ENCODE measurements at places on chromosomes 11 and 22. TPM values are rescaled to one million over a fixed set of nuclear protein-coding genes. Genes with fewer than 3 reads are reported as not detected.

OR52I2 gene
- total RNA-seq, result not detected

GRCh38 chr22:23763579-23763945, 772 bp downstream of the C22orf15 start:
- H3K4me3 ChIP-seq, result no peak overlapping the region
- H3K4me1 ChIP-seq, result peaks cover 3% of the 10 kb centered on the region
- no peak for DNase-seq
- no peaks in the 10 kb centered on the region for H3K27me3 ChIP-seq

GRCh38 chr11:118056806-118057205, 20.1 kb upstream of the TMPRSS4 start:
- H3K36me3 ChIP-seq, result no peaks in the 10 kb centered on the region
- no peaks in the 10 kb centered on the region for H3K27me3 ChIP-seq
- DNase-seq, result no peak
- H3K4me1 ChIP-seq, result no peaks in the 10 kb centered on the region
- H3K27ac ChIP-seq, result no peak overlapping the region

GRCh38 chr11:95148406-95148805, 58.8 kb downstream of the ENDOD1 start:
- H3K4me1 ChIP-seq, result no peaks in the 10 kb centered on the region
- DNase-seq, result no peak
- no peaks in the 10 kb centered on the region for H3K36me3 ChIP-seq
- H3K27ac ChIP-seq, result no peak overlapping the region
- no peak overlapping the region for H3K4me3 ChIP-seq

GRCh38 chr11:19792510-19792909, 79.9 kb downstream of the NAV2 start:
- DNase-seq, result no peak
- no peaks in the 10 kb centered on the region for H3K4me1 ChIP-seq
- no peak overlapping the region for H3K4me3 ChIP-seq
- no peak overlapping the region for H3K27ac ChIP-seq

DNA sequence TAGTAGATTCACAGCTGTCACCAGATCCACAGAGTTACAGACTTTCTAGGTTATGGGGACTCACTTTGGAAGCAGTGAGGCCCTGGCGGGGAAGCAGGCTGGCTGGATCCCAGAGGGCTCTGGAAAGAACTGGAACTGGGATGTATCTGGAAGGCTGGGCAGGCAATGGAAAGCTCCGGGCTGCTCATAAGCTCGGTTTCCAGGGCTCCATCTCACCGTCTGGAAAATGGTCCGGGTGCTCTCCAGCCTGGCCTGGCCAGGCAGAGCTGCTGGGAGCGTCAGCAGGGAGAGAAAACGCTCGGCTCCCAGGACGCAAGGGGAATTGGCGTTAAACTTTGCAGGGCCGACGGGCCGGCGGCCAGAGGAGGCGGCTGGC, 335 bp upstream of the SEZ6L start:
- H3K4me1 ChIP-seq, result no peaks in the 10 kb centered on the region
- H3K36me3 ChIP-seq, result no peaks in the 10 kb centered on the region
- peak overlapping the region; percentile 41 for H3K4me3 ChIP-seq

DNA sequence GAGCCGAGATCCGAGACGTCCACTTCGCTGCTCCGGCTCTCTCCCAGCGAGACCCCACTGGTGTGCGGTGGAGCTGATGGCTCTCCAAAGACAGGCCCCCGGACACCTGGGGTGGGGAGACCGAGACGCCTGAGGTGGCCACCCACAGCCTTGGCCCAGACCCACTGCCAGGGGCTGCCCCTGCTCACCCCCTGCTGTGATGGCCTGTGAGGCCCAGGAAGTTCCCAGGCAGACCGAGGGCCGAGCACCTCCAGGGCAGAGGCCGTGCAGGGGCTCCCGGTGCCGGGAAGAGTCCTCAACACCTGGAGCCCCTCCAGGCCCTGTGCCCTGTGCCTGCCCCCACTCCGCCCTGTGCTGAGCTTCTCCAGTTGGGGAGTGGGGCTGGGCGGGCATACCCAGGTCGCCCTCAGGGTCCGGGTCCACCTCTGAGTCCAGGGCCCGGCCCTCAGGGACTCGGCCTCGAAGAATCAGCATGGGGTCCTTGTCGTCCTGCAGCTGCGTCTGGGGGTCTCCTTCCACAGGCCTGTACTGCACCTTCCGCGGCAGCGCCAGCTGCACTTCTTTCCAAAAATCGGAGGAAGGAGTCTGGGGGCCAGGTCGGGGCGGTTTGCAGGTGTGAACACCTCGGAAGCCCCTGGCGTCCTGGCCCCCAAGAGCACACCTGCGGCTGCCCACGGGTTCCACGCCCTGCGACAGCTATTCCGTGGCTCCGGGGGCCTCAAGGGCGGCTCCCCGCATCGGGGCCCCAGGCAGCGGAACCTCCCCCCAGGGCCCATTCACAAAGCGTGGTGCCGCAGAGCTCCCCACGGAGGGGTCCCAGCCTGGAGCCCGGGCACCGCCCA, 8.6 kb downstream of the SIGIRR start:
- peak overlapping the region; percentile 53 for H3K27ac ChIP-seq
- H3K27me3 ChIP-seq, result no peaks in the 10 kb centered on the region
- no peak for DNase-seq
- H3K4me1 ChIP-seq, result peaks cover 9% of the 10 kb centered on the region
- peak overlapping the region; percentile 53 for H3K4me3 ChIP-seq

HTR3B gene
- not detected for total RNA-seq

DNA sequence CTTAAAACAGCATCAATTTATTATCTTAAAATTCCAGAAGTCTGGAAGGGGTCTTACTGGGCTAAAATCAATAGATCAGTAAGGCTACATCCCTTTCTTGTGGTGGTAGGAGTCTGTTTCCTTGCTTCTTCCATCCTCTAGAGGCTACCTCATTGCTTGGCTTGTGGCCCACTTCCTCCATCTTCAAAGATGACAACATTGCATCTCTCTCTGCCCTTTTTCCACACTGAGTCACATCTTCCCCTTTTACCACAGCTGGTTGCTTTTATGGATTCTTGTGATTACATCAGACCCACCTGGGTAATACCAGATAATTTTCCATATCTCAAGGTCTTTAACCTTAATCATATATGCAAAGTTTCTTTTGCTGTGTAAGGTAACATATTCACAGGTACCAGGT, 60.9 kb downstream of the GRIA4 start:
- H3K4me1 ChIP-seq, result no peaks in the 10 kb centered on the region
- no peaks in the 10 kb centered on the region for H3K36me3 ChIP-seq
- no peaks in the 10 kb centered on the region for H3K27me3 ChIP-seq
- H3K4me3 ChIP-seq, result no peak overlapping the region

DNA sequence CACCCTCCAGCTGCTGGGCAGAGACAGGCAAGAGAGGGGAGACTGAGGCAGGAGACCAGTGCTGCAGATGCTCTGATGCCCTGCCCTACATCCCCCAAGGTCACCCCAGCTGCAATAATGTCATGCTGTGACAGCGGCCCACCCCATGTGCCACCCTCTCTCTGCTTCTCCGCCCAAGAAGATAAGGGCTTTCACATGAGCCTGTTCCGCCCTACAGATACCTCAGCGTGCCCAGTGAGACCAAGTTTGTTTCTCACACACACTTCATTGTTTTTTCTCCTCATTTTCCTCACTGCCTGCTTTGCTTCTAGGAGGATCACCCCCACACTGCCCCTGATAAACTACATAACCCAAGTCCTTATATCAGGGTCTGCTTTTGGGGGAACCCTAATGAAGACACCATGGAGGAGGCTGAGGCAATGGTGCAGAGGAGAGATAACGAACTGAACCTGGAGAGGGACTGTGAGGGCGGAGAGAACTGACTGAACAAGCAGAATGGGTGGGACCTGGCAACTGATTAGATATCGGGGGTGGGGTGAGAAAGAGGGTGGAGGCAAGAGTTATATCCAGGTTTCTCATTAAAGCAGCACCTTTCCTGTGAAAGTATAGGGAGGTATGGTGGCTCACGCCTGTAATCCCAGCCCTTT, 37.5 kb upstream of the TSKU start:
- H3K27me3 ChIP-seq, result no peaks in the 10 kb centered on the region
- DNase-seq, result no peak
- no peaks in the 10 kb centered on the region for H3K4me1 ChIP-seq
- no peak overlapping the region for H3K27ac ChIP-seq

- H3K27me3 ChIP-seq, result no peaks in the 10 kb centered on the region
- H3K27ac ChIP-seq, result no peak overlapping the region
- H3K4me1 ChIP-seq, result peaks cover 5% of the 10 kb centered on the region
- peak overlapping the region; percentile 50 for H3K4me3 ChIP-seq
- DNase-seq, result peak; percentile 60
- H3K36me3 ChIP-seq, result no peaks in the 10 kb centered on the region
These were observed 3.6 kb downstream of the SEPTIN5 start for GRCh38 chr22:19717691-19718455.

DNA sequence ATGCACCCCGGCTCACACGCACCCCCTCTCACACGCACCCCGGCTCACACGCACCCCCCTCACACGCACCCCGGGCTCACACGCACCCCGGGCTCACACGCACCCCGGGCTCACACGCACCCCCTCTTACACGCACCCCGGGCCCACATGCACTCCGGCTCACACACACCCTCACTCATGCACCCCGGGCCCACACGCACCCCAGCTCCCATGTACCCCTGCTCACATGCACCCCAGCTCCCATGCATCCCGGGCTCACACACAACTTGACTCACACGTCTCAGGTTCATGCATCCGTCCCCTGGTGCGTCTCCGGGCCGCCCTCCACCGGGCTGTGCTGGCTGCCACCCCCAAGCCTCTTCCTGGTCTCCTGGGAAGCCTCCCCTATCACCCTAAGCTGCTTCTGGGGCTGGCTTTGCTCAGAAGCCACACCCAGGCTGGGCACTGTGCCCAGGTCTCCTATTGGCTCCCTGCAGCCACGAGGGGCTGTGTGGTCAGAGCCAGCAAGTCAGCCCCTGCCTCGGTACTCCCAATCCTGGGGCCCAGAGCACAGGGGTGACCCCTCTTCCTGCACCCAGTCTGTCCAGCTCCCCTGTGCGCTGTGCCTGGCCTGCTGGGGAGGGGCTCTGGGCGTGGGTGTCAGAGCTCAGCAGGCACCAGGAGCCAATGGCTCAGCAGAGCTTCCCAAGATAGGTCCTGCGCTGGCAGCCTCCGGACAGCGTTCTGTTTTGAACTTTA, 16.9 kb downstream of the TSPAN4 start:
- H3K27me3 ChIP-seq, result no peaks in the 10 kb centered on the region
- no peak overlapping the region for H3K27ac ChIP-seq
- no peak overlapping the region for H3K4me3 ChIP-seq
- H3K4me1 ChIP-seq, result no peaks in the 10 kb centered on the region
- H3K36me3 ChIP-seq, result no peaks in the 10 kb centered on the region
- peak; percentile 61 for DNase-seq

OR5T1 gene
- total RNA-seq, result not detected

- DNase-seq, result no peak
- no peaks in the 10 kb centered on the region for H3K27me3 ChIP-seq
- no peaks in the 10 kb centered on the region for H3K36me3 ChIP-seq
- no peak overlapping the region for H3K4me3 ChIP-seq
- no peaks in the 10 kb centered on the region for H3K4me1 ChIP-seq
These were observed 565.2 kb downstream of the BUD13 start for GRCh38 chr11:116207421-116208141.

- H3K4me1 ChIP-seq, result peaks cover 14% of the 10 kb centered on the region
- peak; percentile 89 for DNase-seq
- H3K4me3 ChIP-seq, result peak overlapping the region; percentile 99
- peak overlapping the region; percentile 100 for H3K27ac ChIP-seq
- H3K36me3 ChIP-seq, result no peaks in the 10 kb centered on the region
- no peaks in the 10 kb centered on the region for H3K27me3 ChIP-seq
These were observed 2.0 kb downstream of the MYH9 start for GRCh38 chr22:36385491-36386350.

DNA sequence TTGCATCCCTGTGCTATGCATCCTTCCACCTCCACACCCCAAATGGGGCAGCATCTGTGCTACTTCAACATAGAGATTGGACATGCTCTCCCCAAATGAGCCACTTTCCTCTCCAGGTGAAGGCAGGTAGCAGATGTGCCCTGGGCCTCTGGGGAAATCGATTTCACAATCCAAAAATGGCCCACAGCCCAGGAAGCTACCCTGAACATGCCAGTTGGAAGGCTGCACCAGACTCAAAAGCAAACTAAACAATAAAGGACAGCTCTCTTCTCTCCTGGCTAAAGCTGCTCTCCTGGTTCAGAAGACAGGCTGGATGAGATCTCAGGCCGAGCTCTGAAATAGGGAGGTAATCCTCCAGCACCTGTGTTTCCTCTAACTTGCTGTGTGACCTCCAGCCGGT, 19.7 kb downstream of the ISX start:
- no peak overlapping the region for H3K27ac ChIP-seq
- no peaks in the 10 kb centered on the region for H3K4me1 ChIP-seq
- no peaks in the 10 kb centered on the region for H3K36me3 ChIP-seq
- H3K4me3 ChIP-seq, result no peak overlapping the region
- no peaks in the 10 kb centered on the region for H3K27me3 ChIP-seq
- DNase-seq, result peak; percentile 74

TAGLN gene
- total RNA-seq, result 2,153 TPM

DNA sequence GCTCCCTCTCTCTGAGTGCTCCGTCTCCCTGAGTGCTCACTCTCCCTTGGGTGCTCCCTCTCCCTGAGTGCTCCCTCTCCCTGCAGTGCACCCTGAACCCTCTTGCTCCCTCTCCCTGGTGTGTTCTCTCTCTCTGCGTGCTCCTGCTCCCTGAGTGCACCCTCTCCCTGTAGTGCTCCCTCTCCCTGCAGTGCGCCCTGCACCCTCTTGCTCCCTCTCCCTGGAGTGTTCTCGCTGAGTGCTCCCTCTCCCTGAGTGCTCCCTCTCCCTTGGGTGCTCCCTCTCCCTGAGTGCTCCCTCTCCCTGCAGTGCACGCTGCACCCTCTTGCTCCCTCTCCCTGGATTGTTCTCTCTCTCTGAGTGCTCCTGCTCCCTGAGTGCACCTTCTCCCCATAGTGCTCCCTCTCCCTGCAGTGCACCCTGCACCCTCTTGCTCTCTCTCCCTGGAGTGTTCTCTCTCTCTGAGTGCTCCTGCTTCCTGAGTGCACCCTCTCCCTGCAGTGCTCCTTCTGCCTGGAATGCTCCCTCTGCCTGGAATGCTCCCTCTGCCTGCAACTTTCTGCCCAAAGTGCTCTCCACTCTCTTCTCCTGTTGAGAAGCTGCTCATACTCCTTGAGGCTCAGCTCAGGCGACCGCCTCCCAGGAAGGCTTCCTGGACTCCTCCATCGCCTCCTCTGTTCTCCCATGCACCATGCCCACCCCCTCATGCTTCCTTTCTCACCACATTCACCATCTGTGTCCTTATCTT, 48.4 kb upstream of the WNT7B start:
- H3K4me1 ChIP-seq, result no peaks in the 10 kb centered on the region
- DNase-seq, result no peak
- H3K27me3 ChIP-seq, result no peaks in the 10 kb centered on the region
- H3K4me3 ChIP-seq, result no peak overlapping the region
- H3K27ac ChIP-seq, result no peak overlapping the region

ANKK1 gene
- 2.4 TPM for total RNA-seq

GRCh38 chr22:47105085-47105484, 342.6 kb downstream of the TBC1D22A start:
- DNase-seq, result no peak
- H3K4me1 ChIP-seq, result no peaks in the 10 kb centered on the region
- no peaks in the 10 kb centered on the region for H3K36me3 ChIP-seq

WNT11 gene
- total RNA-seq, result 9.3 TPM

MEI1 gene
- not detected for total RNA-seq

SPDYC gene
- not detected for total RNA-seq

- H3K27ac ChIP-seq, result no peak overlapping the region
- H3K36me3 ChIP-seq, result no peaks in the 10 kb centered on the region
- H3K27me3 ChIP-seq, result no peaks in the 10 kb centered on the region
- DNase-seq, result no peak
- no peak overlapping the region for H3K4me3 ChIP-seq
These were observed 98.0 kb upstream of the CD82 start for GRCh38 chr11:44467413-44467812.
